ENCODE measurements at places on chromosomes 6 and 20.
A peak's percentile ranks its signal among the peaks of the same experiment; 100 is the strongest.

DNA sequence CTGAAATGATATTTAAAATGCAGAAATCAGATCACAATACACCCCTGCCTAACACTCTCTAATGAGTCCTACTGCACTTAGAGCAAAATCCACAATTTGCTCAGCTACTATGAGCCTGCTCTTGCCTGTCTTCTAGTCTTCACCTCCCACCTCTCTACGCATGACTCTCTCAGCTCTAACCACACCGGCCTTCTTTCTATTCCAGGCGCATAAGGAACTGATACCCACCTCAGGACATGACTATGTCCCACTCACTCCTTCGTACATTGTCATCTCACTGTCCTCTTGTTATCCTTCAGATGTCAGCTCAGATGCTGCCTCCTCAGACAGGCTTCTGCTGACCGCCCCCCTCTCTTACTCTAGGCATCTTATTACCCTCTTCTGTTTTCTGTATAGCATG, 201.0 kb upstream of the FLRT3 start:
- DNase-seq, result no peak

DNA sequence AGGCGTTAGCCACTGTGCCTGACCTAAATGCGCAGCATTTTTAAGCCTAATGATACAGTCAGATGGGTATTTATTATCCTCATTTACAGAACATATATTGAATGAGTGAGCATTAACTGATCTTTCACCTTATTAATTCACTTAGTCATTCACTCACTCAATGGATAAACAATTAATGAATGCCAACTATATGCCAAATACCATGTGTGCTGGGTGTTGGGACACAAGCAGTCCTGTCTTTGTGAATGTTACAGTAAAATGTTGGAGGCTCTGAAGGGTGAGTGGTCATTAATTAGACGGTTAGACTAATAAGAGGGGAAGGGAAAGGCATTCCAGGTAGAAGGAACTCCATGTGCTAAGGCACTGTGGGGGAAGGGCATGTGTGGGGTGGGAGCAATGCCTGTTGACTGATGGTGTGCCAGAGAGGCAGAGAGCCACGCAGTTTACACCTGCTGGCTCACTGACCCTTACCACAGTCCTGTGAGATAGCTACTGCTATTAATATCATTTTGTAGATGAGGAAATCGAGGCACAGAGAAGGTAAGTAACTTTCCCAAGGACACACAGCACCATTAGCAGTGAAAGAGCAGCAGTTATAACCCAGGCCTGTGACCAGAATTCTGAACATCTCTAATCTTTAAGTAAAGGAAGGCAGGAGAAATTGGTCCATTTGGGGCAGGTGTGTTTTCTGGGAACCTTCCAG, 38.7 kb upstream of the B4GALT5 start:
- no peak for DNase-seq

DNA sequence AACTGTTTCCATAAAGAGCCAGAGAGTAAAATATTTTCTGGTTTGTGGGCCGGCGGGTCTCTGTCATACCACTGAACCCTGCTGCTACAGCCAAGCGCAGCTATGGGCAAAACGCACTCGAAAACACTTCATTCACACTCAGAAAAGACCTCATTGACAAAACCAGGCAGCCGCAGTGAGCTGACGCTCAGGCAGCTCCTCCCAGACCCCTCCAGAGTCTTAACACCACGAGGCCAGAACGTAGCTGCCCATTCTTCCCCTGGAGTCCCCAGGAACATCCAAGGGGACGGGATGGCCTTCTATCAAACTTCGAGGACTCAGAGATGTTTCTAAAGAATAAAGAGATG, 35.6 kb upstream of the ZBP1 start:
- no peak for DNase-seq

- no peak for DNase-seq
Measured at GRCh38 chr20:52918311-52918710, 53.8 kb upstream of the TSHZ2 start.

DNA sequence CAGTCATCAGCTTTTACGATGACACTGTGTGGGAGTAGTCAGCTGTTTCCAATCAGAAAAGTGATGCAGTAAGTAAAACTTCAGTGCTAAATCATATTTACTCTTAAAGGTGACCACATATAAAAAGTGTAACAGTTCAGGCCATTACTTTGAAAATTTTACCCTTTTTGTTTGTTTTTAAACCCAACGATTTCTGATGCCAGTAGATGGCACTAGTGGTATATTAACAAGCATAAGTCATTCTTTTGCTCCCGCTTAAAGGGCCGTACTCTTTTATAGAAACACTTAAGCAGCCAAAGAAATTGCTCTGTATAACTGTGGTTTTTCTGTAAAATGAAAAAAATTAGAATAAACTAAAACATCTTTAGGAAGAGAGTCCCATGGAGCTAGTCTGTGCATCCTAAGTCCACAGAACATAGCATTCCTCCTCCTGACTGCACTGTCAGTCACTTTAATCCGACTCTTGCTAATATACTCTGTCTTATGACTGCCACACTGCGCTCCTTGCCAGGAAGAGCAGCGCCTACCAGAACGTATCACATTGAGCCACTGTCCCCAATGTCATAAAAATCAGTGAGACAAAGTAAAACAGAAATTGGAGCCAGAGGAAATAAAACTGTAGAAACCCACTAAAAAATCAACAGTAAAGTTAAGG, 25.0 kb downstream of the HEBP2 start:
- DNase-seq, result peak; percentile 59

DNA sequence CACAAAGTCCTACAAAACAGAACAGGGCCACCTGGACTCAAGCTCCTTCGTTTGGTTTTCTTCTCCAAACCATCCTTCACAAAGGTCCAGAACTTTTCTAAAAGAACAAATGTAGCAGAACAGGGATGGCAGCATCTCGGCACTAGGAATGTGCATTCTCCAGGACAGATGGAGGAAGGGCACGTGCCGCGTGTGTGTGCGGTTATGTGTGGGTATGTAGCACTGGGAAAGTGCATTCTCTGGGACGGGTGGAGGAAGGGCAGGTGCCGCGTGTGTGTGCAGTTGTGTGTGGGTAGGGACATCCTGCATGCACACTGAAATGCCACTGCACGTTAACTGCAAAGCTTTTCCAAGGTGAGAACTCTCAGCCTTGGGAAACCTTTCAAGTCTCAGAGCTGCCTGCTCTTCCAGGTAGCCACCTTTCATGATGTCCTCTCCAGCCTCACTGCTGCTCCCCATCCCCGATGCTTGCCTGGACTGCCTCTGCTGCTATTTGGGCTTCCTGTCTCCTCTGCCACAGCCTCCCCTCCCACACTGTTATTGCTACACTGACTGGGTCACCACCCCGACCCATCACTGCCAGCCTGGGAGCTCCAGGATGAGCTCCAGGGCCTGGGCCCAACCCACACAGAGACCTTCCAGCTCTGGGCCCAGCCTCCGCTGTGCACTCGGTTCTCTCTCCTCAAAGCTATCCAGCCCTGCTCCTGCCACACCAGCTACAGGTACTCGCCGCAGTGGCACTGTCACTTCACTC, 47.6 kb downstream of the EZR start:
- DNase-seq, result no peak

DNA sequence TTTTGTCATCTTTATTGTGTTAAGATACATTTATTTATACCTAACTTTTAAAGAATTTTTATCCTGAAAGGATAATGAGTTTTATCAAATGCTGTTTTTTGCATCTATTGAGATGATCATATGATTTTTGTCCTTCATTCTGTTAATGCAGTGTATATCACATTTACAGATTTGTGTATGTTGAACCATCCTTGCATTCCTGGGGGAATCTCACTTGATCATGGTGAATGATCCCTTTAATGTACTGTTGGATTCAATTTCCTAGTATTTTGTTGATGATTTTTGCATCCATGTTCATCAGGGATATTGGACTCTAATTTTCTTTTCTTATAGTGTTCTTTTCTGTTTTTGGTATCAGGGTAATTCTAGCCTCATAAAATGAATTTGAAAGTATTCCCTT, 38.5 kb upstream of the SLC22A3 start:
- DNase-seq, result no peak

All from fibroblast of skin of right biceps (primary cell).